ENCODE measurements at places on chromosomes 11 and 22. TPM values are rescaled to one million over a fixed set of nuclear protein-coding genes. Genes with fewer than 3 reads are reported as not detected.

Gene SUSD2
- total RNA-seq, result 0.44 TPM

Gene ROBO4
- total RNA-seq, result 2.7 TPM

Gene TBC1D10A
- 30.0 TPM for total RNA-seq

Gene TMEM179B
- 42.2 TPM for total RNA-seq

Gene MS4A6E
- not detected for total RNA-seq

Gene DDTL
- 1.1 TPM for total RNA-seq

Gene UPK3A
- total RNA-seq, result not detected

Gene OR5P2
- total RNA-seq, result not detected

Gene VSTM5
- 0.29 TPM for total RNA-seq

Gene UBE2L6
- total RNA-seq, result 39.4 TPM

Gene CLMP
- 619 TPM for total RNA-seq

Gene SYT13
- total RNA-seq, result not detected

Gene KRTAP5-1
- not detected for total RNA-seq

Gene PLET1
- total RNA-seq, result not detected

Gene PLEKHA7
- total RNA-seq, result 0.22 TPM

Gene LYVE1
- total RNA-seq, result not detected

Gene NFAM1
- not detected for total RNA-seq

Gene HOATZ
- not detected for total RNA-seq

Gene MAPK8IP2
- 0.14 TPM for total RNA-seq

Gene ST3GAL4
- 21.0 TPM for total RNA-seq

Gene RFPL2
- not detected for total RNA-seq

Gene INSC
- not detected for total RNA-seq

Gene FAR1
- 61.5 TPM for total RNA-seq

Gene SLC22A25
- not detected for total RNA-seq

All from placental pericyte (primary cell).